ENCODE measurements at places on chromosomes 13 and 19.

- ATAC-seq, result no peak
Measured at GRCh38 chr19:44607049-44607448, 6.3 kb upstream of the IGSF23 start.

GRCh38 chr13:84399320-84400085 is 517.2 kb upstream of the SLITRK1 start:
- ATAC-seq, result no peak

- no peak for ATAC-seq
Measured at GRCh38 chr19:8831373-8831772, 731 bp downstream of the ZNF558 start.

- ATAC-seq, result no peak
Measured at GRCh38 chr13:24272452-24273161, 36.8 kb upstream of the C1QTNF9 start.

GRCh38 chr13:35600137-35600536 is 123.6 kb upstream of the MAB21L1 start:
- no peak for ATAC-seq

Measured in activated CD4-positive, CD25-positive, alpha-beta regulatory T cell treated with anti-CD3 and anti-CD28 coated beads, Interleukin-2, amount 50 U/mL, for 24 hours (primary cell).